ENCODE measurements at places on chromosomes 7 and 10.

GRCh38 chr10:69453795-69454194 is 2.5 kb downstream of the TSPAN15 start:
- no peak for DNase-seq

DNA sequence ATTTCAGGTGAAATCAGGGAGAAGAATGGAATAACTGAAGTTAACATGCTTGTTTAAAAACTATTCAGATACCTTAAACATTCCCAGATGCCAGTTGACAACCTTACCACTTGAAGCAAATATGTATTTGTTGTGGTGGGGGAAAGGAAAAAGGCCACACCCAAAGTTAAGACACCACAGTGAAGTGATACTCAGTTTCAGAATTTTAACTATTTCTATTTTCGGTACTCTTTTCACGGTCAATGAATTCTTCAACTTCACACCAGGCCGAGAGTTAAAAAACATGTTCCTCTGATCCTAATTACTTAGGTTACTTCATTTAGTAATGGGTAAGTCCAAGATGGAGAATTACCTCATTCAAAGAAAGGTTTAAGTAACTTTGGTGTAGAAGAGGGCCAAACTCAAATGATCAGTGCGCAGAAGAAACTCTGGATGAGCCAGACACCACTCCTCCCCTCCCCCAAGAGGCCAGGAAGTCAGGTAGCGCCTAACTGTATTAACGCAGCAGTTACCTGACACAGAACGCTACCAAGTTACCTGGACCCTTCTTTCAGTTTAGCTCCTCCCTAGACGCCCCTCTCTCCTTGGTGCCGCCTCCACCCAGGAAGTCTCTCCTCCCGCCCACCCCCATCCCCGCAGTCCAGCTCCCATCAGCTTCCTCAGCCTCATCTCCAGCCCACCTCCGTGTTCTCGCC is 700 bp downstream of the MTPN start:
- DNase-seq: peak; percentile 21

GRCh38 chr10:122939856-122940543 is 14.0 kb downstream of the C10orf88 start:
- no peak for DNase-seq

GRCh38 chr10:92574548-92575261 is 812 bp upstream of the IDE start:
- DNase-seq: no peak

DNA sequence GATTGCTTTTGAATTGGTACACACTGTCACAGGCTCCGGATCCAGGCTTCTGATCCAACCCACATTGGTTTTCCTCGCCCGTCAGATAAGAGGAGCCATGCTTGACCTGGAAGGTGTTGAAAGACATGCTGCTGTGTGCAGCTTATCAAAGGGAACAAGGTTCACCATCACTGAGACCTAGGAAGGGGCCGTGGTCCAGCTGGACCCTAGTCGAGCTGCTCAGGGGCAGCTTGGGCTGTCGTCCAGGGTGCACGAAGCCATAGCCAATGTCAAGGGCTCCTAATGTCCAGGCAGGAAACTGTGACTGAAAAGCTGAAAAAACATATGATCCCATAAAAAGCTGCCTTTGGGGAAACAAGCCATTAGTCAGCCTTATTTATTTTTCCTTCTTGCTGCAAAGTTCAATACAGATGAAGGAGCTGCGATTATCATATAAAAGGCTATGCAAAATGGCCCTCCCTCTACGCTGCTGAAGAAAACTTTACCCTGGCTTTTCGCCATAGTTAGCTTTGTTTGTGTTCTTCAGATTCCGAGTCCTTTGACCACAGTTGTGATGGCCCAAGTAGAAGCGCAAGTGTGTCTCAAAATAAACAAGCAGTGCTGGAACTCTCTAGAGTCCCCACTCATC is 118.0 kb downstream of the CREB5 start:
- DNase-seq: no peak

DNA sequence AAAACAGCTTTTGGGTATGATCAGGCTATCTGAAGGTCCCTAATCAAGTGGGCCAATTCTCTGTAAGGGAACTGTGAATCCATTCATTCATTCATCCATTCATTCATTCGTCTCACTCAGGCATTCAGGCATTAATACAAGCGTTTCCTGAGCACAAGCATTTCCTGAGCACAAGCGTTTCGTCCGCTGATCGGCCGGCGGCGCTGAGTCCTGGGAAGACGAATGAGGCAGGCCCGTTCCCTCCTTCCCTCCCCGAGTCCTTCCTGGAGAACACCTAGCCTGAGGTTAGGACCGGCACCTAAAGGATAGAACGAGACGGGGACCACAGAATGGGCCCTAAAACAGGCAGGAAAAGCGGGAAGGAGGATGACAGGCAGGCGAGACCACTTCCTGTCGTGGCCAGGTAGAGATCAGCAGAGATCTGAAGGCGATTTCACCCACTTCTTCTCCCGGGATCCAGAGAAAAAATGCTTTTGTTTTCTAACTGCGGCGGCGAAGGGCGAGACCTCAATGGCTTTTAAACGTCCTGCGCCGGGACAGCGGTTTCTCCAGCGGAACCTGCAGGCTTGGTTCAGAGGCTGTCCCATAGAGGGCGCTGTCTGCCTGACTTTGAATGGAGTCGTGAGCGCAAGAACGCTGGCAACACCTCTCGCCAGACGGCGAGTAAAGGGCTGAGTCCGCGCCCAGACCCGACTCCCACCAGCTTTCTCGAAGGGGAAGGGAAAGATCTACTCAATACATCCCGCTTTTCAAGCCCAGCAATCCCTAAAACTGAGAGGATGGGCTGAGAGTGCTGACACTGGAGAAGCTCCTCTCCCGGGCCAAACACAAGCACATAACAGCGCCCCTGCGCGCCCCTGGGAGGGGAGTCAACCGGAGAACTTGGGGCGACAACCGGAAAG is 2.9 kb upstream of the HMX3 start:
- peak; percentile 76 for DNase-seq

- no peak for DNase-seq
Measured at GRCh38 chr7:148799893-148800555, 84.1 kb downstream of the EZH2 start.

- no peak for DNase-seq
Measured at GRCh38 chr7:127995156-127995880, 35.9 kb downstream of the LRRC4 start.

GRCh38 chr7:51213618-51214017 is 103.0 kb downstream of the COBL start:
- no peak for DNase-seq

- DNase-seq: no peak
Measured at GRCh38 chr7:102270178-102270887, 16.3 kb upstream of the SH2B2 start.

- no peak for DNase-seq
Measured at GRCh38 chr7:45525057-45525456, 49.1 kb upstream of the ADCY1 start.

DNA sequence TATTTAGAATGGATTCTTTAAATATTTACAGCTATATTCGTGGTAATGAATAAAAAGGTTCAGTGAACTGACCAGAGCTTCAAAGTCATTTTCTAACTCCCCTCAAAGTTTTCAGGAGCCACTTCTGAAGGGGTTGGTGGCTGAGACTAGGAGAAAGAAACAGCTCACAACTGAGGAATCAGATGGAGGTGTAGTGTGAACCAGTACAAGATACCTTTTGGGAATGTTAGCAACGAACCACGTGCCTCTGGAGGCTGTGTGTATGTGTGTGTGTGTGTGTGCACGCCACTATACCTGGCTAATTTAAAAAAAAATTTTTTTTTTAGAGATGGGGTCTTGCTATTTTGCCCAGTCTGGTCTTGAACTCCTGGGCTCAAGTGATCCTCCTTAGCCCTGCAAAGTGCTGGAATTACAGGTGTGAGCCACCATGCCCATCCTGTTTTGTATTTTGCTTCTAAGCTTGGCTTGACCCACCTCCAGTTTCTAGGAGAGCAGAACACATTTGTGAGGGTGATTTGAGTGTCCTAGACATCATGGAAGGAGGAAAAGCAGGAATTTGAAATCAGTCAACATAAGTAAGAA is 9.5 kb upstream of the TAF3 start:
- no peak for DNase-seq

All from effector CD8-positive, alpha-beta T cell (primary cell).